ENCODE measurements at places on chromosomes 5 and 9.

DNA sequence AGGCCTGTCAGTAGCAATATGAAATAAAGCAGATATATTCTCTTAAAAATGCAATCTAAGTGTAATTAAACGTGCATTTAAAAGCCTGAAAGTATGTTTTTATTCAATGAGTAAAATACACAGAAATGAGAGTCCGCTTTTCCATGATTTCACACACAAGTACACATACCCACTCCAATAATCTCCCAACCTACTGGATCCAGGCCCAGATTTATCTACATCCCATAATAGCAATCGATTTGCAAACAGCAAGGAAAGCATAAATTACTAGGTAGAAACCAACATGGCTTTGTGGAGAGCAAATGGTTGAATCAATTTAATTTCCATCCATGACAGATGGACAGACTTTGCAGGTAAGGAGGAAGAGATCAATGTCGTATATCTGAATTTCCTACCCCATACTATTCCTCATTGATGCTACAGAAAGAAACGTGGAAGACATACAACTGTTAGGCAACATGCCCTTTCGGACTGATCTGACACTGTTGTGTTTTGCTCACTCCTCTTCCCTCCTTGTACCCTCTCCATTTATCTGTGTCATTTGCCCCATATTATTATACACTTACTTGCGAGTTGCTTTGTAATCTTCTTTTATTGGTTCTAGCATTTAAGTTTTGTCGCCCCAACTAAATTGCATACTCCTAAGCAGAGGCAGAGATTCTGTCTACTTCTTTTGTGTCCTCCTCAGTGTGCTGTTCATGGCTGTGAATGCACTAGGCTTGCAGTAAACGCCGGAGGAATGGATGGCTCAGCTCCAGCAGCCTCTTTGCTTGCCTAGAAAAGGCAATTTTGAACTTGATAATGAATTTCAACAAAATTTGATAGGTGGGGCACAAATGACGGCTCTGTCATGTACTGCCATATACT lies 133.6 kb downstream of the NFIB start:
- no peak for DNase-seq

DNA sequence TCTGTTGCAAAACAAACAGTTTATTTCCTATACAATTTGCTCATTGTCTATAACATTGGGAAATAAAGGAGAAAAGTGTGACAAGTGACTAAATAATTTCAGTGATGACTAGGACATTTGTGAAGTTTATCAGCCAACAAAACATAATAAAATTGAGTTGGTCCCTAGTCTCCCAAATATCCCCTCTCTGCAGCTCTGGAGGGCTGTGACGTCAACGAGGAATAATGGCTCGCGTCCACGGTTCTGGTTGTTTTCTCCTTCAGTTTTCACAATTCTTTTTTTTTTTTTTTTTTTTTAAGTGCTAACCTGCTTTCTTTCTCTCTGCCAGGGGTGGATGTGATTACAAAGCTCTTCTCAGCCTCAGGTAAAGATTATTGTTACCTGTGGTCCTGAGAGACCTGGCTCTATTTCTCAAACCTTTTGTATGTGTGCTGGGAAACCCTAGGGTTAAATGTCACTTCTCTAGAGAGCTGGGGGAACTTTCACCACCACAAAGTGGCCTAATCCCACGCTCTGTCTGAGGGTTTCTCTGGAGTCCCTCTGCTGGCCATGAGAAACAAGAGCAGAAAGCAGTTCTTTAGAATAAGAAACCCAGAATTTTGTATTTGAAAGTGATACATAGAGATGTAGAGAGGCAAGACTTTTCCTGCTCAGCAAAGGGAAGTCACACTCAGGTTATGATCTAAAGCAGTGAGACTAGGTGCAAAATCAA lies 36.2 kb upstream of the ANKRD55 start:
- no peak for DNase-seq

DNA sequence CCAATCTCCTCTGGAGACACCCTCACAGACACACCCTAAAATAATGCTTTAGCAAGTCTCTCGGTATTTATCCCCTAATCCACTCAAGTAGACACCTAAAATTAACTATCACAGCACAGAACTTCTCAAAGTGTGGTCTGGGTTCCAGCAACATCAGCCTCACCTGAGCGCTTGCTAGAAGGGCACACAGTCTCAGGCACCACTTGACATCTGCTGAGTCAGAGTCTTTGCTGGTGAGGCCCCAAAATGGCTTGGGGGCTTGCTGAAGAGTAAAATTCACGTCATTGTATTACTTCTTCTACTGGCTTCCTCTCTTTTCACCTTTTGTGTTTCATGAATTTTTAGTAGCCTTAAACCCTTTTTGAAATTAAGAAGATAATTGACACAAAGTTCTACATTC lies 9.0 kb downstream of the FOXB2 start:
- DNase-seq = no peak

GRCh38 chr5:42666869-42667268 lies 89.7 kb upstream of the CCDC152 start:
- DNase-seq = no peak

GRCh38 chr5:37810311-37810710 lies 29.5 kb downstream of the GDNF start:
- DNase-seq = no peak

GRCh38 chr5:58794875-58795274 lies 212.0 kb downstream of the RAB3C start:
- no peak for DNase-seq
